Hematopoietic multipotent progenitor cell treated with erythropoietin and hydrocortisone succinate and interleukin-3 and kit ligand, for 4 days (in vitro differentiated cells): ENCODE measurements at places on chromosomes 4 and X.

DNA sequence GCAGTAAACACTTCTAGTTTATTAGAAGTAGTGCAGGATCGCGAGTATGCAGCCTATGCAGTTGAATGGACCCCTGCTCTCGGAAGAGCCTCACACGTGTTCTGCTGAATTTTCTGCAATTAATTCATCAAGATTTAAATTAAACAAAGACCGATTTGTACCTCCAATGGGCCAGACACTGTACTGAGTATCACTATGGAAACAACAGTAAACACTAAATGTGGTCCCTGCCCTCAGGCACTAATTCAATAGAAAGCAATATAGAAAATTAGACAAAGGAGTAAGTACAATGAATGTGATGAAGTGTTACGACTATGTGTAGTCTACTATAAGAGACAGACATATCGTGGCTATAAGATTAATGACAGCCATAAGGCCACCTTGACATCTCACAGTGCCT lies 740.3 kb upstream of the FRG1 start:
- DNase-seq: no peak

DNA sequence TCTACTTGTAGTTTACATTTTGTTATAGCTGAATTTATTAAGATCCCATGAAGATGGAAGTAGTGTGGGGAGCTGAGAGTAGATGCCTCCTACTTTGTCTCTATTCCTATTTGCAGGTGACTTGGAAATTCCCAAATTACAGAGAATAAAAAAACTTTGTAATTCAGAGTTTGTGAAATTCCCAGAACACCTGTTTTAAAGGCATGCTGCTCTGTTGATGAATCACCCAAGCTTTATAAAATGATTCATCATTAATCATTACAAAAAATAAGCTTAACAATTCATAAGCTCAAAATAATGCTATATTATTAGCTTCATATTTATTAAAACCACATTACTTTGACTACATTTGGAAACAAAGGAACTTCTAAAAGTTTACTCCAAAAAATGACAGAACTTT lies 856.3 kb downstream of the RPA4 start:
- no peak for DNase-seq

DNA sequence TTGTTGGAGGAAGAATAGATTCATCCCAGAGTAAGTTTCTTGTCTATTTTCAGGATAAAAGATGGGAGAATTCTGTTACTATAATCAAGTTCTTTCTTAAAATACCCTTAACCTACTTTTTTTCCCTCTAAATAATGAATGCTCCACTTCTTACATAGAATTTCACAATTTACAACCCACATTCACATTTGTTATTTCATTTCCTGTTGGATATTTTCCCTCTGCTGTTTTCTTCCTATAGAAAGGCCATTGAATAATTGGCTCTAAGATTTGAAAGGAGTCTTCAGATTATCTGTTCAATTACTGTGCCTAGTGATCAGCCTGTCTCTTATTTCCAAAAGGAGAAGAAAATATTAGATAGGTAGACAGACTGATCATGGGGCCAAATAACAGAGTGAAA lies 79.7 kb downstream of the CPE start:
- DNase-seq: no peak

DNA sequence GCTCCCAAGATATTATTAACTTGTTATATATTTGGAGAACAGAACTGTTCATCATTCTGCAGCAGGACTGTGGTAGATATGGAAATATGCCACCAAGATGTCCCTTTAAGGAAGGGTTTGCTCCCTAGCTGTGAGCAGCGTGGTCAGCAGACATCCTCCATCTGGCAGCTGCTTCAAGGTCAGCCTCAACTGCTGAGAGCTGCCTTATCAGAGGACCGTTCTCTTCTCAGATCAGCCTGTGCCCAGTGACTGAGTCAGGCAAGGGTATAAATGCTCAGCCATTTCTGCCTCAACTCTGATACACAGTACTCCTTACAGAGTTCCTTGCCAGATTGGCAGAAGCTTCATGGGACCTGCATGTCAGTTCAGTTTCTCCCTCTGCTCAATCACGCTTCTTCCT lies 63.4 kb upstream of the MAGEB2 start:
- peak; percentile 34 for DNase-seq

- DNase-seq: no peak
These were observed 62.9 kb upstream of the TXK start for GRCh38 chr4:48196758-48197504.

GRCh38 chrX:39841604-39842003 lies 256.2 kb downstream of the BCOR start:
- no peak for DNase-seq

GRCh38 chr4:110742143-110742542 lies 119.3 kb upstream of the PITX2 start:
- no peak for DNase-seq

- peak; percentile 33 for DNase-seq
These were observed 72.1 kb upstream of the IGFBP7 start for GRCh38 chr4:57182132-57182874.

GRCh38 chr4:3827616-3828492 lies 61.7 kb downstream of the ADRA2C start:
- no peak for DNase-seq

DNA sequence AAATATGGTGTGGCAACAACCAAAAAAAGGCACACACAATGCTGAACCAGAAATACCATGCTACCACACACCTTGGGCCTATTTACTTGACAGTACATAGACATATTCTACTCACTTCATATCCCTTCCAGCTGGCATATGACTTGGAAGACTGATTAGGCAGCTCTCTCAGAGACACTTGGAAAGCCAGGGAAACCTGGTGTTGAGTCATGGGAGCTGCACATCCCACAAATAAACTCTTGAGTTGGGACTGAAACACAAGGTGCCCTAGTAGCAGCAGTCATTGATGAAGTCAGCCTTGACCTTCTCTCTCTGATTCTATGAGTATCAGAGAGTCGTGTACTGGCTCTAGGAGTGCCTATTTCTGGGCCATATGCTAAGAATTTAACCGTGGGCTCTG lies 776.6 kb upstream of the LCORL start:
- DNase-seq: no peak

DNA sequence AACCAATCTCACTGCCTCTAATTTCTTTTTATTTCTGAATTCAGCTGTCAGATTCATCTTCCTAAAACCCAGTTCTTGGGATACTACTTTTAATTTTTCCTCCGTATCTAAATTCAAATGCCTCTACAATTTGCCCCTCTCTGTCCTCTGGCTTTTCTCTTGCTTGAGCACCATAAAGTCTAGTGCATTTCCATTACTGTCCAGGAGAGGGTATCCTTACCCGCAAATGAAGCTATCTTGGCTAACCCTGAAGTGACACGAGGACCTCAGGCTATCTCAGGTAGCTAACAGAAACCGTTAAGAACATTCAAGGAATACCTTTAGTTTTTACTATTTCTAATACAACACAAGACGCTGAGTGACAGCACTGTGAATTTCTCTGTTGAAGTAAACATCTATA lies 49.4 kb upstream of the PRR32 start:
- DNase-seq: peak; percentile 35

DNA sequence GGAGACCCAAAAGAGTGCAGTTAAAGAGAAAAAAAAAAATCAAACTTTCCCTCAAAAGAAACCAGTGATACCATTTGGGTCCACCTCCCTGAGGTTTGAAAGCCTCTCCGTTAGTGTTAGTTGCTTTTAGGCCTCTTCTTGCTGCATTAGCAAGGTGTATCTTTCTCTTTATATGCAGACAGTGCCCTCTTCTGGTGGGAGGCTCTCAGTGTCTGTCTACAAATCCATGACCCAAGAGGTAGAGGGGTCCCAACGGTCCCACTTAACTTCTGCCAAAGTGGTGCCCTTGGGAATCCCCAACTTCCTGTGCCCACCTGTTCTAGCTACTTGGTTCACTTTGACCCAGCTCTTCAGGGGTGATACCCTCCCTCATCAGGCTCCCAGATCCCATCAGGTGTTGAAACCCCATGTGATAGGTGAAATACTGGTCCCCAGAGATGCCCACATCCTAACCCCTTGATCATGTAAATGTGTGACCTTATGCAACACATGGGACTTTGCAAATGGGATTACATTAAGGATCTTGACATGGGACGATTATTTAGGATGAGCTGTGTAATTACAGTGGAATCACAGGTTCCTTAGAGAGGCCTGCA lies 63.7 kb upstream of the CD99 start:
- peak; percentile 85 for DNase-seq

- DNase-seq: peak; percentile 80
These were observed 44.4 kb upstream of the TMSB15B start for GRCh38 chrX:103918050-103918449.

- peak; percentile 7 for DNase-seq
These were observed 99.4 kb upstream of the STK26 start for GRCh38 chrX:131923614-131924250.

DNA sequence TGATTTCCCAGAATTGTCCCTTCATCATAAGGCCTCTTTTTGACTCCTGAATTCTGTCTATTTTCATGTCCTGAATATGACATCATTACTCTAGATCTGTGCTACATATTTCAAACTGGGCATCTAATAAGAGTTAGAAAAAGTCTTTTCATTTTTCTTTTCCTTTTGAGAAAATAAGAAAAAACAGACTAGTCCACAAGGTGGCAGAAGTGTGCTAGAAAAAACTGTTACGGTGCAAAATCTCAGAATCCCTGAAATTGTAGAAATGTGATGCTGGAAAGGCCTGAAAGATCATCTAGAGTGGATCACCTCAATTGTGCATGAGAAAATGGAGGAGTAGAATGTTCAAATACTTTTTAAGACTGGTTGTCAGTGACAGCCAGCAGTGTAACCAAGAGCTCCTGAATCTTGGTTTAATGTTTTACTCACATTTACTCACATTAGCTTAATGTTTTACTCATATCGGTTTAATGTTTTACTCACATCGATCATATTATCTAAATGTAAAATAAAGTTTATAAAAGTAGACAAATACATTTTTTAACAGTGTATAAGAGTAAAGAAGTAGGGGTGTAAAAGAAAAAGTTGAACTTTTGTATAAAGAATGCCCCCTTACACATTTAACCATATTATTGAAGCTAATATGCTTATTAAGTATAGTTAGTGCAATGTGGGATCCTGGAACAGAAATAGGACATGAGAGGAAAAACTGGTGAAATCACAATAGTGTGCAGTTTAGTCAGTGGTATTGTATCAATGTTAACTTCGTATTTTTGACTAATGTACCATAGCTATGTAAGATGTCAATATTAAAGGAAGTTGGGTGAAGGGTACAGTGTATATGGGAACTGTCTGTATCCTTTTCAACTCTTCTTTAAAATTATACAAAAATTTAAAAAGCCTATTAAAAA lies 15.2 kb downstream of the ASB11 start:
- peak; percentile 44 for DNase-seq
